T-cell (primary cell): ENCODE measurements at places on chromosomes 12 and 14. TPM values are rescaled to one million over a fixed set of nuclear protein-coding genes. Genes with fewer than 3 reads are reported as not detected.

GRCh38 chr12:29782871-29783772, 620 bp downstream of the TMTC1 start:
- H3K27me3 ChIP-seq, result peaks cover 22% of the 10 kb centered on the region
- no peak for DNase-seq

DNA sequence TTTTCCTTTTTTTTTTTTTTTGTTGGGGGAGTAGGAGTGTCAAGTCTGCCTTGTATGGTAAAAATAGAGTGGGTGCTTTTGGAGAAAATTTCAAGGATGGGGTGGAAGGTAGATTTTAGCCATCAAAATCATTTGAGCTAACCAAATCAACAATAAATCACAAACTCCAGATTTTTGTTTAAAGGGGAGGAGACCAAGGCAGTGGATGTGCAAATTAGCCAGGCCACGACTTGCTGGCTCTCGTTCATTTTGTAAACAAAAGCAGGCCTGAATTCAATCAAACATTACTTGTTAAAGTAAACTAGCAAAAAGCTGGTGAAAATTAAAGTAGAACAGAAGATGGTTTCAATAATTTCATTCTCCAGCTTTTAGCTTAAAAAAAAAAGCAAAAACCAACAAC, 387.2 kb downstream of the BMP4 start:
- H3K27me3 ChIP-seq, result no peaks in the 10 kb centered on the region
- H3K4me1 ChIP-seq, result no peaks in the 10 kb centered on the region
- no peak overlapping the region for H3K4me3 ChIP-seq
- no peaks in the 10 kb centered on the region for H3K36me3 ChIP-seq
- DNase-seq, result no peak

GRCh38 chr14:33964599-33965317, 13.9 kb upstream of the EGLN3 start:
- no peak overlapping the region for H3K27ac ChIP-seq
- H3K4me3 ChIP-seq, result no peak overlapping the region
- peaks cover 1% of the 10 kb centered on the region for H3K4me1 ChIP-seq
- H3K36me3 ChIP-seq, result no peaks in the 10 kb centered on the region

GRCh38 chr14:104686624-104687517, 2.5 kb upstream of the INF2 start:
- H3K27me3 ChIP-seq, result no peaks in the 10 kb centered on the region
- H3K27ac ChIP-seq, result peak overlapping the region; percentile 29
- DNase-seq, result no peak
- no peaks in the 10 kb centered on the region for H3K36me3 ChIP-seq
- H3K4me1 ChIP-seq, result peaks cover 18% of the 10 kb centered on the region
- no peak overlapping the region for H3K4me3 ChIP-seq

DNA sequence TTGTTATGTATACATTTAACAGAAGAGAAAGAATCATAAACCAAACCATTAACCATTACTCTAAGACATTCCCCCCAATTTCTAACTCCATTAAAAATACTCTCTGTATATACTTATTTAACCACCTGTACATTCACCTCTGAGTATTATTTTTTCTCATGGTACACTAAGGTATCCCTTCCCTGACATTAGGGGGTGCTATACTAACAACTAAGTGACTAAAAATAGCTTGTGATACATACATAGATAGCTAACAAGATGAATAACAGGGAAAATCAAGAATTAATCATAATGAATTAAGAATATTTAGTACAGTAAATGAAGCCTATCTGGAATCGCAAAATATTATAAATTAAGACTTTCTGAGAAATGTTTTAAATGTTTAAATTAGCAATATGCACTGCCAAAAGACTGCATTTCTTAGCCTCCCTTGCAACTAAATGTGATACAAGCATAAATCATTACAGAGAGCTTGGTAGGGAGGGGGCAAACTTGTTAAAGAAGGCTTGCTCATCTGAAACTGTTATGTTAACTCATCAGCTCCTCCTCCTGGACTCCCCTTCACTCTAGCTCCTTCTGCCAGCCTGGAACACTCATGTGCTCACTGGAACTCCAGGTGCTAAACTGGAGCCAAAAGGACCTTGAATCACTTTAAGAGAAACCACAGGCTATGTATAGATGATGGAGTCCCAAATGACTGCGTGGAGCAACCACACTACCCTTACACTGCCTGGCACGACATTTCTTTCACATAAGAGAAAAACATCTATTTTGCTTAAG, 14.9 kb downstream of the C2CD5 start:
- no peaks in the 10 kb centered on the region for H3K4me1 ChIP-seq
- H3K27me3 ChIP-seq, result no peaks in the 10 kb centered on the region
- no peak overlapping the region for H3K27ac ChIP-seq

DNA sequence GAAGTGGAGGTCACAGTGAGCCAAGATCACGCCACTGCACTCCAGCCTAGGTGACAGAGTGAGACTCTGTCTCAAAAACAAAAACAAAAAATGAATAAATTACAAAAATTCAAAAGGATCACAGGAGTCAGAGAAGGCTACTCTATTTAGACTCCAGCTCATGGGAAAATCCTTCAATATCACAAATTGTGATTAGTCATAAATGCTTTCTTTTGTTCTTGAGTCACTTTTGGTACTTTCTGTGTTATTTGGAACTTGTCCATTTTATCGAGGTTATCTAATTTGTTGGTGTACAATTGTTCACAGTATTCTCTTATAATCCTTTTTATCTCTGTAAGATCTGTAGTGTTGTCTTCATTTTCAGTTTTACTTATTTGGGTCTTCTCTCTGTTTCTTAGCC, 18.9 kb downstream of the ALDH2 start:
- H3K36me3 ChIP-seq, result no peaks in the 10 kb centered on the region
- no peak for DNase-seq
- no peaks in the 10 kb centered on the region for H3K27me3 ChIP-seq
- no peak overlapping the region for H3K4me3 ChIP-seq
- no peak overlapping the region for H3K27ac ChIP-seq

DNA sequence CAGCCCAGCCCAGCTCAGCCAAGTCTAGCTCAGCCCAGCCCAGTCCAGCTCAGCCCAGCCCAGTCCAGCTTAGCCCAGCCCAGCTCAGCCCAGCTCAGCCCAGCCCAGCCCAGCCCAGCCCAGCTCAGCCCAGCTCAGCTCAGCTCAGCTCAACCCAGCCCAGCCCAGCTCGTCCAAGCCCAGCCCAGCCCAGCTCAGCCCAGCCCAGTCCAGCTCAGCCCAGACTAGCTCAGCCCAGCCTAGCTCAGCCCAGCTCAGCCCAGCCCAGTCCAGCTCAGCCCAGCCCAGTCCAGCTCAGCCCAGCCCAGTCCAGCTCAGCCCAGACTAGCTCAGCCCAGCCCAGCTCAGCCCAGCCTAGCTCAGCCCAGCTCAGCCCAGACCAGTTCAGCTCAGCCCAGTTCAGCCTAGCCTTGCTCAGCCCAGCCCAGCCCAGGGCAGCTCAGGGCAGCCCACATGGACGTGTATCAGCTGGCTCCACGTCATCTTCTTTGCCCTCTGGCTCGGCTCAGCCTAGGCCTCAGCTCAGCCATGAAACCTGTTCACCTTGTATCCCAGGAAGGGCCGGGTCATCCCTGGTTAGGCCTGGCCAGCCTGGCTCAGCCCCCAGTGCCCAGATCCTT, 185.6 kb downstream of the TMEM121 start:
- no peak overlapping the region for H3K27ac ChIP-seq
- H3K4me1 ChIP-seq, result no peaks in the 10 kb centered on the region
- DNase-seq, result no peak

GRCh38 chr14:54275997-54276725, 120.6 kb upstream of the CDKN3 start:
- peaks cover 3% of the 10 kb centered on the region for H3K27me3 ChIP-seq
- H3K27ac ChIP-seq, result no peak overlapping the region
- H3K4me3 ChIP-seq, result no peak overlapping the region
- no peaks in the 10 kb centered on the region for H3K4me1 ChIP-seq

GRCh38 chr12:71415336-71416231, 24.0 kb upstream of the LGR5 start:
- H3K27ac ChIP-seq, result no peak overlapping the region
- DNase-seq, result peak; percentile 10
- no peaks in the 10 kb centered on the region for H3K27me3 ChIP-seq
- H3K4me3 ChIP-seq, result no peak overlapping the region

DNA sequence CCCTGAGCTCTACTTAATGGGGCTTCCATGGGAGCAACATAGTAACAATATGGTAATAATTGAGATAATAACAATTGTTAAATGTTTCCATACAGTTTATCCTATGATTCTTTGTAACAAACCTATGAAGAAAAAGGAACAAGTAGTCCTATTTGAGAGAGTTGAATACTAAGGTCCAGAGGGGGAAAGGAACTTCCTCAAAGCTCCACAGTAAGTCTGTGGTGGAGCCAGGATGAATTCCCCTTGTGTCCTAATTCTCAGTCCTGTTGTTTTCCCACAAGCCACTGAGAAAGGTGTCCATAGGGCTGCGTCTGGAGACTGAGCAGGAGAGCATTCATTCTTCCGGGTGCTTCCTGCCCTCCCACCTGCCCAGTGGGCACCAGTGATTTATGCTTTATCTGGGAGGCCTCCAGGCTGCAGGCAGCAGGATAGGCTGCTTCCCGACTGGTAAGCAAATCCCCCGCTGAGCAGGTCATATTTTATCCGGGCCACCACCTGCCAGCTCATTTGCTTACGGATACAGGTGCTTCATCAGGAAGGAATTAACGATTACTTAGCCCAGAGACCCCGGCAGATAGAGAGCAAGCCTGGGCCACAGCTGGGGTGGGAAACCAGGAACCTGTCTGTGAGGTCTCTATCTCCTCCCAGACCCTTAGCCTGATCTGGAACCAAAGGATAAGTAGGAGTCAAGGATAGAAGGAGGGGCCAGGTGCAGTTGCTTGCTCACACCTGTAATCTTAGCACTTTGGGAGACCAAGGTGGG, 33.9 kb upstream of the FAM222A start:
- no peaks in the 10 kb centered on the region for H3K36me3 ChIP-seq
- H3K4me1 ChIP-seq, result no peaks in the 10 kb centered on the region
- peaks cover 2% of the 10 kb centered on the region for H3K27me3 ChIP-seq
- DNase-seq, result no peak
- no peak overlapping the region for H3K27ac ChIP-seq
- no peak overlapping the region for H3K4me3 ChIP-seq

DNA sequence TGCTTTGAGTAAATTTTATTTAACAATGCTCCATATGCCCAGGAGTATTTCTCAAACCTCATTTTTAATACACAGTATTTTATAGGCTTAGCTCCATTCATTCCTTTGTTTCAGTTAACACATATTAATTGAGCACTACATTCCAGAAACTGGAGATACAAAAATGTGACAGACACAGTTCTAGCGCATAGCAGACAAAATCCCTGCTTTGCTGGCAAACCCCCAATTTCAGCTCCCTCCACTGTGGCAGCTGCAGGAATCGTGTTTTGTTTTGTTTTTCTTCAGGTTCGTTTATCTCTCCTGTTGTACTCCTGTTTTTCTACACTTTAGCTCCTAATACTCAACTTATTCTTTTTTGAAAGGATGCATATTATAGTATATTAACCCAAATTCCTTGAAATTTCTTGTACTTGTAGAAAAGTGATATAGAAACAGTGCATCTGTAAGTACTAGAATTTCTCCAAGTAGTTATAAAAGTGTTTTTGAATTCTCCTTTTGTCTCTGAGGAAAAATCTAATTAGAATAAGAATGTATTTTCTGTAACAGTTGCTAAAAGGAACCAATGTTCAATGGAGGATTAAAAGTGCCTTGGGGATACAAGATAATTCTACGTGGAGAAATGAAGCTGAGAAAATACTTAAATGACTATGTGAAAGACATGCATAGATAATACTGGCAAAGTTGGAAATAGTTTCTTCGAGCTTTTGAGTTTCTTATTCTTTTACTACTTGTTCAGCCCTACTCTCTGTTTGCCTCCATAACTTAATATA, 6.4 kb upstream of the RAB21 start:
- no peak overlapping the region for H3K4me3 ChIP-seq
- H3K4me1 ChIP-seq, result no peaks in the 10 kb centered on the region

DNA sequence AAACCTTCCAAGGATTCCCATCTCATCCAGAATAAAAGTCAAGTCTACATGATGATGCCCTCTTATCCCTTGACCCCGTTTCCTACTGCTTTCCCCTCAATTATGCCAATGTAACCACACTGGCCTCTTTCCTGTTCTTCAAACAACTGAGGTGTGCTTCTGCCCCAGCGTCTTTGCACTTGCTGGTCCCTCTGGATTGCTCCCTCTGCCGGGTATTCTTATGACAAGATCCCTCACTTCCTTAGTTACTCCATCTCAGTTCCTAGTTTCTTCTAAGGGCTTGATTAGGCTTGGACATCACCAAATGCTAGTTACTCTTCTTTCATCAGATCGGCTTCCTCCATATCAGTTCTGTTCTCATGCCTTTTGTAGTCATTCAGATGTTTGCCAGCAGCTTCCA, 32.7 kb upstream of the PELI2 start:
- H3K27ac ChIP-seq, result no peak overlapping the region
- no peaks in the 10 kb centered on the region for H3K4me1 ChIP-seq
- no peaks in the 10 kb centered on the region for H3K36me3 ChIP-seq
- no peak overlapping the region for H3K4me3 ChIP-seq

DNA sequence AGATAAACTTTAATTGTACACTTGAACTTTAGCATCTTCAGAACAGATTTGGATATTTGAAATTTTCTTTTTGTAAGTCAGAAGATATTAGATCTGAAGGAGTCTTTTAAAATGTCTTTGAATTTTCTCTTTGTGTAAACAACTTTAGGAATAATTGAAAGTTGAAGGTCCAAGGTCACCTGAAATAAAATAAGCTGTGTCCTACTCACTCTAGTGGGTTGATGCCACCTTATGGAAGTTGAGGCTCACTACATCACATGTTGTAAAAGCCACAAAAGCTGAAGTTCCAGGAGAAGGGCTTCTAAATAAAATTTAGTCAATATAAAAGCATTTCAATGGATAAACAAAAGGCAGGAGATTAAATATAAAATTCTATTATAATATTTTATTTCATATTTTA, 122.0 kb upstream of the ATXN7L3B start:
- no peak overlapping the region for H3K27ac ChIP-seq
- H3K27me3 ChIP-seq, result no peaks in the 10 kb centered on the region
- no peak for DNase-seq

DNA sequence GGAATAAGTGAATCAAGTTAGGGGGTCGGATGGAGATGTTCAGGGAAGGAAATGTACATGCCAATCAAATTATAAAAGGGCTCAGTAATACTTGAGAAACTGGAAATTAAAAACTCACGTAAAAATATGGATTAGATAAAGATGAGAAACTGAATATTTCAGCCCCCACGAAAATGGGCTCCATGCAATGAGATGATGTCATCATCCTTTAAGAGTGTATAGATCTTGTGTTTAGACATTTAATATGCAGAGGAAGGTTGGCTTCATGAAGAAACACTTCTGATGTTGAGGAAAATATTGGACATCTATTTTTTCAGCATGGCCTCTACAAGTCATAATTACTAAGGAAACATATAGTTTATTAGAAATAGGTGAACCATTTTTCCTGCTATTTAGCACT, 9.5 kb downstream of the TBC1D30 start:
- H3K4me1 ChIP-seq, result no peaks in the 10 kb centered on the region
- H3K4me3 ChIP-seq, result no peak overlapping the region
- DNase-seq, result no peak
- H3K27ac ChIP-seq, result no peak overlapping the region

GRCh38 chr12:26135571-26135970, 10.7 kb upstream of the BHLHE41 start:
- H3K36me3 ChIP-seq, result no peaks in the 10 kb centered on the region
- no peak overlapping the region for H3K27ac ChIP-seq
- no peaks in the 10 kb centered on the region for H3K4me1 ChIP-seq
- no peak for DNase-seq
- H3K4me3 ChIP-seq, result no peak overlapping the region

GRCh38 chr12:124790650-124791400, 72.8 kb downstream of the SCARB1 start:
- no peak for DNase-seq
- H3K27me3 ChIP-seq, result no peaks in the 10 kb centered on the region
- no peaks in the 10 kb centered on the region for H3K36me3 ChIP-seq
- no peaks in the 10 kb centered on the region for H3K4me1 ChIP-seq

Gene CMTM5
- total RNA-seq, result not detected

Gene RASSF9
- not detected for total RNA-seq

Gene WNT1
- 0.85 TPM for total RNA-seq

Gene AMN
- total RNA-seq, result 8.3 TPM

Gene NFATC4
- total RNA-seq, result 0.33 TPM

Gene BTBD6
- 55.1 TPM for total RNA-seq

Gene GUCY2C
- total RNA-seq, result not detected
